ENCODE measurements at places on chromosomes 12 and 14.
A peak's percentile ranks its signal among the peaks of the same experiment; 100 is the strongest.

DNA sequence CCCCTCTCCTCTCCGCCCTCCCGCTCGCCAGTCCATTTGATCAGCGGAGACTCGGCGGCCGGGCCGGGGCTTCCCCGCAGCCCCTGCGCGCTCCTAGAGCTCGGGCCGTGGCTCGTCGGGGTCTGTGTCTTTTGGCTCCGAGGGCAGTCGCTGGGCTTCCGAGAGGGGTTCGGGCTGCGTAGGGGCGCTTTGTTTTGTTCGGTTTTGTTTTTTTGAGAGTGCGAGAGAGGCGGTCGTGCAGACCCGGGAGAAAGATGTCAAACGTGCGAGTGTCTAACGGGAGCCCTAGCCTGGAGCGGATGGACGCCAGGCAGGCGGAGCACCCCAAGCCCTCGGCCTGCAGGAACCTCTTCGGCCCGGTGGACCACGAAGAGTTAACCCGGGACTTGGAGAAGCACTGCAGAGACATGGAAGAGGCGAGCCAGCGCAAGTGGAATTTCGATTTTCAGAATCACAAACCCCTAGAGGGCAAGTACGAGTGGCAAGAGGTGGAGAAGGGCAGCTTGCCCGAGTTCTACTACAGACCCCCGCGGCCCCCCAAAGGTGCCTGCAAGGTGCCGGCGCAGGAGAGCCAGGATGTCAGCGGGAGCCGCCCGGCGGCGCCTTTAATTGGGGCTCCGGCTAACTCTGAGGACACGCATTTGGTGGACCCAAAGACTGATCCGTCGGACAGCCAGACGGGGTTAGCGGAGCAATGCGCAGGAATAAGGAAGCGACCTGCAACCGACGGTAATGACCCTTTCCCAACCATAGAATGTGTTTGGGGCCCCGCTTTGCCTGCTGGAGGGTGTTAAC, 615 bp downstream of the CDKN1B start:
- DNase-seq: peak; percentile 60

- DNase-seq: peak; percentile 49
Observed at GRCh38 chr14:48936362-48936761, 649.8 kb downstream of the RPS29 start.

DNA sequence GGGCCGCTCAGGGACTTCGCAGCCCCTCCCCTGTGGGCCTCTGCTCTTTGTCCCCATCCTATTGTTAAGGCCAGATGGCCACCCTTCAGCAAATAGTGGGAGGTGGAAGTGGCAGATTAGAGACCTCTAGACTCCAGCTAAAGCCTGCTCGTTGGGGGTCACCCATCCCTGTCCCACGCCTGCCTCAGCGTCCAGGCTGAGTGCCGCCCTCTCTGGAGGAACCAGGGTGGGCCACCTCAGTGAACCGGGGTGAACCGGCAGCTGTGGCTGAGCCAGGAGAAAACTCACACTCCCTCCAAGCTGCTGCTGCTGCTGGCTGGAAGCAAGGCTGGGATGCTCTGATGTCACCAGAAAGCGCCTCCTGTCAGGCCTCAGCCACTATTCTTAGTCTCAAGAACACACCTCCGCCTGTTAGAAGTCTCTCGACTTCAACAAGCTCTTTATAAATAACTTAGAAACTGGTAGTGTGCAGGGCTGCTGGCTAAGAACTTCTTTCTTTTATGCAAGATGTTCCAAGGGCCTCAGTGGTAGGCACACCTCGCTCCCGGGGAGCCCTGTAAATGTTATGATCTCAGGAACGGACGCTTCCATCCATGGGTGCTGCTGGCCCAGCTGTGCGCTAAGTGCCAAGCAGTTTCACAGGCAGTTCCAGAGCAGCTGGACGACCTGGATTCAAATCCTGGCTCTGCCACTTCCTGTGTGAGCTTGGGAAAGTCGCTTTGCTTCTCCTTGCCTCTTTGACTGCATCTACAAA, 19.8 kb upstream of the TESC start:
- no peak for DNase-seq

DNA sequence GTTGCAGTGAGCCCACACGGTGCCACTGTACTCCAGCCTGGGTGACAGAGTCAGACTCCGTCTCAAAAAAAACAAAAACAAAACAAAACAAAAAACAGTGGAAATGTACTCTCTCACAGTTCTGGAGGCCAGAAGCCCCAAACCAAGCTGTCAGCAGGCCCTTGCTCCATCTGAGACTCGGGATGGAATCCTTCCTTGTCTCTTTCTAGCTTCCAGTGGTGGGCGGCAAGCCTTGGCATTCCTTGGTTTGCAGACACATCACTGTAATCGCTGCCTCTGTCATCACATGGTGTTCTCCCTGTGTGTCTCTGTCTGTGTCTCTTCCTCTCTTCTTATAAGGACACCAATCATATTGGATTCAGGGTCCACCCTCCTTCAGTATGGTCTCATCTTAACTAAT, 6.4 kb downstream of the TNS2 start:
- peak; percentile 64 for DNase-seq

DNA sequence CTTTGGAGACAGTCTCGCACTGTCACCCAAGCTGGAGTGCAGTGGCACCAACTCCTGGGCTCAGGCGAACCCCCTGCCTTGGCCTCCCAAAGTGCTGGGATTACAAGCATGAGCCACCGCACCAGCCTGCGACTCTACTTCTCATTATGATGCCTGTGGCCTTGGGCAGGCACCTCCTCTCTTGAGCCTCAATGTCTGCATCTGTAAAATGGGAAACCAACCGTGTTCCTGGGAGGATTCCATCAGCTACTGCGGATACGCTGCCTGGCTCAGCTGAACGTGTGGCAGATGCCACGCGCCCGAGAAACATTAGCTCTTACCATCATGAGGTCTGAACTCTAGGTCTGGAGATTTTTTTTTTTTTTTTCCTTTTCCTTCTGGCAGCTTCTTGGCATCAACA, 5.8 kb downstream of the TESC start:
- no peak for DNase-seq

DNA sequence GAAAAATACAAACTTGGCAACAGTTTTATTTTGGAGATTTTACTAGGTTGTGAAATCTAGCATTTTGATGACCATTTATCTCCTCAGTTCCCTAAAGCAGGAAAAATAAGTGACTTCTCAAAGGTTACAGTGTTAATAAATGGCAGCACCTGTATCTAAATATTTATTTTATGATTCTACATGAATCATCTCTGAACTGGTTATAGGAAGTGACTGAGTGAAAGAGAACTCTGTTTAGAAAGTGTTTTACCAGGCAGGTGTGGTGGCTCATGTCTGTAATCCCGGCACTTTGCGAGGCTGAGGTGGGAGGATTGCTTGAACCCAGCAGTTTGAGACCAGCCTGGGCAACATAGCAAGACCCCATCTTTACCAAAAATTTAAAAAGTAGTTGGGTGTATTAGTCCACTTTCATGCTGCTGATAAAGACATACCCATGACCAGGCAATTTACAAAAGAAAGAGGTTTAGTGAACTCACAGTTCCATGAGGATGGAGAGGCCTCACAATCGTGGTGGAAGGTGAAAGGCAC, 26.3 kb downstream of the MIPOL1 start:
- no peak for DNase-seq

DNA sequence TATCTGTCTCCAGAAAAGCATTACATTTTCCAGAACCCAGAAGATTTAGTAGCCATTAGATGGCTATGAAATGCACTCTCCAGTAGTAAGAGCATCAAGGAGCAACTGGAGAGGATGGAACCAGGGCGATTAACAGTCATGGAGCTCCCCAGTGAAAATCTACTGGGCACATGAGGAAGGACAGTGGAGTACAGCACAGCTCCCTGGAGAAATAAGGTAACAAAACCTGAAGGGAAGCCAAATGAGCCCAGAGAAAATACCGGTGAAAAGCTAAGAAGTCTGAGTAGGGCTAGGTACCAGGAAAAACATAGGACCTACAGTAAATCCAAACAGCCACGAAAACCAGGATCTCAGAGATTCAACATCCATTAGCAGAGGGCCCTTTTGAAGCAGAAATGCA, 21.6 kb downstream of the SOX5 start:
- no peak for DNase-seq

DNA sequence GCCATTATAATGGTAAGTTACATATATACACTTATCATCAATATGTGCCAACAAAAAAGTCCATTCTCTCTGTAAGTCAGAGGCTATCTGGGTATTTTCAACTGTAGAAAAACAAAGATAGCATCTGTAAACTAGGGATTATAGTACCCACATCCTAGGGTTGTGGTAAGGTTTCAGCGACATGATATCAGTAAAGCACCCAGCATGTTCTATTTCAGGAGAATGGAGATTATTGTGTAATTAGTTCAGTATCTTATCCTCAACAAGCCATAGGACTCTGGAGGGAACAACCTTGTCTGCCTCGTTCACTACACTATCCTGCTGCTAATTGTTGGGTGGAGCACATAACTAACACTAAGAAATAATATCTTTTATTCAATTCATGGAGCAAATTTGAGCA, 19.7 kb upstream of the CKAP4 start:
- no peak for DNase-seq

- no peak for DNase-seq
Observed at GRCh38 chr12:99906786-99907579, 77.8 kb downstream of the ANKS1B start.

GRCh38 chr14:60865378-60866127, 115.3 kb downstream of the TRMT5 start:
- DNase-seq: no peak

- peak; percentile 82 for DNase-seq
Observed at GRCh38 chr14:89813617-89814031, 140.9 kb downstream of the EFCAB11 start.

DNA sequence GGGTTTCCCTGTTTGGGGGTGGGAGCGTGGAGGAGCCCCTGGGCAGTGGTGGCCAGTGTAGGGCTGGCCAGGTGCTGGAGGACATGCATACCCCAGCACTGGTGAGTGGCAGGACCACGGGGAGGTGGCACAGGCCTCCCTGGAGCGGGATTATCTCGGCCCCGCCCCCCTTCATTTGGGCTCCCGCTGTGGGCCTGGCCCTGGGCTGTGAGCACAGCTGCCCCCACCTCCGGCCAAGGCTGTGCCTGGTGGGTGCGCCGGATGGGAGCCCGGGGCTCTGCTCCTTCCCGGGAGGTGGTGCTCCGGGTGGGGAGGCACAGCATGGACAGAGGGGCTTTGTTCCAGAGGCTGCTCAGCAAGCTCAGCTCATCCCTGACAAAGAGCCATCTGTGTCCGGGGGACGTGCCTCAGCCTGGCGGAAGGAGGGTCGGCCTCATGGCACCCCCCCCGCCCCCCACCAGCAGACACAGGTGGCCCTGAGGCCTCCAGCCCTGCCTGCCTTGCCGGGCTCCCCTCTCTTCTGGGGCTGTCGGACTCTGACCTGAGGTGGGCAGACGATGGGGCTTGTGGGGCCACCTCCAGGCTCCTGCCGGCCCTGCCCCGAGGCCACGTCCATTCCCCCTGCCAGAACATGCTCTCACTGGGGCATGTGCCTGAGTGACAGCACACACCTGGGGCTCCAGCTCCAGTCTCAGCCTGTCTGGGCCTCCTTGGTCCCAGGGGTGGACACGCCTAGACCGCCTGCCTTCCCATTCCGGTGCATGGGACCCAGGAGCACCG, 8.4 kb downstream of the TEDC1 start:
- no peak for DNase-seq

DNA sequence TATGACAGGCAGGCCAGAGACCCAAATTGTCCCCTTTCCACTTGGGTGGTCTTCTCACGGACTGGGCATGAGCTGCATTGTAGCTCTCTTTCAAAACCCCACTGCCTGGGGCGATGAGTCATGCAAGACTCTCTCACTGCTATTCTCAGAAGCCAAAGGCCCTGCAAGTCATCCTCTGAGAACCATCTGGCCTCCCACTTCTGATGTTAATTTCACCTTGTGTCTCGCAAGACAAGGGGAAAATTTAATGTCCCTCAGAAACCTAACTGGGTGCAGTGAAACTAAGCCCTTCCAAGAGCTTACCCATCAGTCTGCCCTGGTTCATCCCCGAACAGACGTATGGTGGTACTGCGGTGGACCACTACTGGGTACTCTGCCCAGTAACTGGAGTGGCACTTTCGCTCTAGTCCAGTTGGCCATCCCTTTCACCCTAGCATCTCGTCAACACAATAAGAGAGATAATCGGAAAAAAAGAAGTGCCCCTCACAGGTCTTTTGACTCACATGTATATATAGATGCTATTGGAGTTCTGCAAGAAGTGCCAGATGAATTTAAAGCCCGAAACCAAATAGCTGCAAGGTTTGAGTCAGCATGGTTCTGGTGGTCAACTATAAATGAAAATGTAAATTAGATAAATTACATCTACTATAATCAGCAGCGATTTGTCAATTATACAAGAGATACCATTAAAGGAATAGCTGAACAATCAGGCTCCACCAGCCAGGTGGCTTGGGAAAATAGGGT, 31.3 kb upstream of the LALBA start:
- DNase-seq: peak; percentile 56

GRCh38 chr14:60051721-60052221, 40.0 kb upstream of the PCNX4 start:
- peak; percentile 54 for DNase-seq

- DNase-seq: peak; percentile 19
Observed at GRCh38 chr14:23729720-23730387, 93.7 kb downstream of the DHRS2 start.

DNA sequence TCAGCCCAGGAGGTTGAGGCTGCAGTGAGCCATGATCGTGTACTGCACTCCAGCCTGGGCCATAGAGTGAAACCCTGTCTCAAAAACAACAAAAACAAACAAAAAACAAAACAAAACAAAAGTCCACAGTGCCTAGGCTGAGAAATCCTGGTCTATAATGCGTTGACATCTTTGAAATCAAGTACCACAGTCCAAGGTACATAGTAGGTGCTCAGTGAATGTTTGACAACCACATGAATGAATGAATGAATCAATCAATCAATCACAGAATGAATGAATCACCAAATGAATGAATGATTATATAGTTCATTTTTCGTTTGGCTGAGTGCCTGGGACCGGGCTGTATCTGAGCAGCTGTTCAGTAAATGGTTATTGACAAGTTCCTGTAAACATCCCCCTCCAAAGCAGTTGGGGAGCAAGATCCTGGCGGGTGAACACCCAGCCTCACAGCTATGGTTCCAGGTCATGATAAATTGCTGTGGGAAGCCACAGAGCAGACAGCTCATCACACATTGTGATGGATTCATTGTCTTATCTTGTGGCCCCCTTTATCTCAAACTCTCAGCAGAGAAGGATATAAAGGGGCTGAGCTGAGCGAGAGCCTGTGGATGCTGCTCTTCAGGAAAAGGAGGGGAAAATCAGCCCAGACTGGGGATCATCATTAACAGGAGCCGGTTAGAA, 30.4 kb upstream of the IFT81 start:
- DNase-seq: no peak

- DNase-seq: no peak
Observed at GRCh38 chr12:109277255-109277898, 31.7 kb downstream of the FOXN4 start.

DNA sequence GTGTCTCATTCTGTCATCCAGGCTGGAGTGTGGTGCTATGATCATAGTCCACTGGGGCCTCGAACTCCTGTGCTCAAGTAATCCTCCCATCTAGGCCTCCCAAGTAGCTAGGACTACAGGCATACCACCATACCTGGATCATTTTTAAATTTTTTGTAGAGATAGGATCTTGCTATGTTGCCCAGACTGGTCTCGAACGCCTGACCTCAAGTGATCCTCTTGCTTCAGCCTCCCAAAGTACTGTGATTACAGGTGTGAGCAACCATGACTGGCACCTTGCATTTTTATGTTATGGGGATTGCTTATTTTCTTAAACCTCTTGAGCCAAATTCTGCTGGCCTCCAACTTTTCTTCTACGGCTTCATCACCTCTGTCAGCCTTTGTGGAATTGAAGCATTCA, 26.9 kb downstream of the PRORP start:
- DNase-seq: no peak

- DNase-seq: no peak
Observed at GRCh38 chr14:65277580-65278270, 134.8 kb upstream of the FUT8 start.

GRCh38 chr14:55599250-55599879, 19.4 kb downstream of the KTN1 start:
- DNase-seq: no peak

- no peak for DNase-seq
Observed at GRCh38 chr14:106845286-106846087, 1319.1 kb downstream of the TMEM121 start.
